Frontal cortex (tissue), 4 donors: ENCODE measurements at places on chromosomes 2 and 18. TPM values are rescaled to one million over a fixed set of nuclear protein-coding genes. Genes with fewer than 3 reads are reported as not detected.

DNA sequence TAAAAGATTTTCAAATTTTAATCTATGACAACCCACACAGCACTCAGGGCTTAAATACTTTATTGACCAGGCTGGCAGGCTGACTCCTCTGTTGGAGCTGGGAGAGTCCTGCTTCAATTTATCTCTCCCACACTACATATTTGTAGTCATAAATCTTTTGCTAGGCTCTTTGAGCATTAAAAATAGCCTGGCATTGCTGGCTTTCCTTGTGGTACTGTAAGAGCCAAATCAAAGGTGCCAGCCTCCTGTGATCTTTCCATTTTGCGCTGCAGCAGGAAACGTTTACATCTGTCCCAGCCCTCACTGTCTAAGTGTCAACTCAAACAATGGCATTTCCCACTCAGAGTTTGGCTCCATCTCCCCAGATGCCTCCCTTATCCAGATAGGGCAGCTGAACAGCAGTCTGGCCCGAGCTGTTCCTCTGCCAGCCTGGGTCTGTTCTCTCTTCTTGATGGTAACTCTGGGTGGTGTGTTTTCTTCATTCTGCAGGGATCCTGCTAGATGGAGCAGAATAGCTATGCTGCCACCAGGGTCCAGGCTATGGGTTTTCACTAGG, 62.1 kb downstream of the LRRTM1 start:
- DNase-seq, result no peak

MAPK4 gene
- 23.6 TPM for total RNA-seq

FAP gene
- total RNA-seq, result 2.4 TPM

FBXO36 gene
- 7.3 TPM for total RNA-seq

DNA sequence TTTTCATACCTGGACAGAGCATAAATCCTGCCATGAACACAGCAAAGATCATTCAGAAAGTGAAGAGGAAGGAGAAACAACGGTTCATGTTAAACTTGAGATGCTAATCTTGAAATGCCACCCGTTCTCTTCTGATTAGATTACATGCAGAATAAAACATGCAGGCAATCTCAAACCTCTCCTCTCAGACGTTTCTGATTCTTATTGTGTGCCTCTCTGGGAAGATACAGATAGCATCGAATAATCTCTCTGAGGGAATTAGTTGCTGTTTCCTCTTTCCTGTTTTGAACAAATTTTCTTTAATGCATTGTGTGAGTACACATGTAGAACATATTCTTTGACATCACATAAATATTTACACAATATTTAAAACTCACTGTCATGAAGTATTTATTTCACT, 313.4 kb downstream of the PRKCE start:
- no peak for DNase-seq

UGT1A10 gene
- total RNA-seq, result not detected

DNA sequence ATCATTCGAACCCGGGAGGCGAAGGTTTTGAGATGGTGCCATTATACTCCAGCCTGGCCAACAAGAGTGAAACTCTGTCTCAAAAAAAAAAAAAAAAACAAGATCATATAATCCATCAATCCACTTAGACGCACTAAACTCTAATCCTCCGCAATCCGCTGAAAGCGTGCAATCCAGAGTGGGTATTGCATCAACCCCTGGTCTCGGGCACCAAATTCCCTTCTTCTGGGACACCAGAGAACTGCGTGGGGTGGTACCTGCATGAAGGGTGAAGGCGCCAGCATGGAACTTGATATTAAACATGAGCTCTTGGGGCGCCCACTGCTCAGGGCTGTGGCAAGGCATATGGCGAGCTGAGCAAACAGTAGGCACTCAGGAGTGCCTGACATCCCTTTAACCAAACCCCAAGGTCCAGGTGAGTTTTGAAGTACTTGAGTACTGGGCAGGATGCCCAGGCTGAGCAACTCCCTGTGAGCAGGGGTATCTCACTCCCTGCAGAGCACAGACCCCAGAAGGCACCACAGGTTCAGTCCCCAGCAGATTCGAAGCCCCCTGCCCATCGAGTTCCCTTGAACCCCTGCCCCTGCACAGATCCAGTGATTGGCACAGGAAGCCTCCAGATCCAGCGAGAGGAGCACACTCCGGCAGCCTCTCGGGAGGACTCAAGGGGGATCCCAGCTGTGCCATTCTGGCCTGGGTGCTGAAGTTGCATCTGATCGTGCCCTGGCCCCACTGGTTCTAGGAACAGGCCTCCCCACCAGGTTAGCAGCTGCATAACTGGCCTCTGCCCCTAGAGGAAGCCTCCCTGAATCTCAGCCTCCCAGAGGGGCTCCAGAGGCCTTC, 8.0 kb downstream of the ALPI start:
- no peak for DNase-seq

- peak; percentile 74 for DNase-seq
Observed at GRCh38 chr2:15939854-15940660, at the start of gene MYCN. Gene MYCN (plus strand): TSS chr2:15940550. CDS start chr2:15942065, 1,515 bp downstream.

RSAD2 gene
- total RNA-seq, result 3.3 TPM

DNA sequence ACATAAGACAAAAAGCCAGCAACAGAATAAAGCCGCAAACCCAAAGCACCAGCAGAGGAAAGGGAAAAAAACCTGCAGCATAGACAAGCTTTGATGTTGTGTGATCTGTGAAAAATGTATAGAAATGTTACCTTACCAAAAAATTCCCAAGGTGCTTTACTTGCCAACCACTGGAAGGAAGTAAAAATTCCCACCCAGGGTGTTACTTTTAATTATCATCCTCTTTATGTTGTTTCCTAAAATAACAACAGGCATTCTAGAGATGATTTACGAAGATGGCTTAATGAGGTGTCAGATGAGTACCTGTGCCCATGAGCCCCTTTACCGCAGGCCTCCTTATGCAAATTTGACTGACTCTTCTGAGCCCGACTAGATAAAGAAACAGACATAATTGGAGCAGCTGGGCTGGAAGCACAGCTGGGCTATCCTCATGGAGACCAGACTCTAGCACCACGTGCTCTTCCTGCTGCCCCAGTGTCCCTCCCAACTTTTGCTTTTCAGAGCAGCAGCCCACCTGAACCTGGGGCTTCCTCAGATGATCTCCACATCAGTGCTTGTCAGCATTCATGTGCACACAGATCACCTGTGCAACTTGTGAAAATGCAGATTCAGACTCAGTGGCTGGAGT, 41.5 kb downstream of the SRSF7 start:
- DNase-seq, result no peak

GRCh38 chr2:20781656-20782265, 41.1 kb downstream of the LDAH start:
- DNase-seq, result no peak

CCDC85A gene
- total RNA-seq, result 31.0 TPM

DNA sequence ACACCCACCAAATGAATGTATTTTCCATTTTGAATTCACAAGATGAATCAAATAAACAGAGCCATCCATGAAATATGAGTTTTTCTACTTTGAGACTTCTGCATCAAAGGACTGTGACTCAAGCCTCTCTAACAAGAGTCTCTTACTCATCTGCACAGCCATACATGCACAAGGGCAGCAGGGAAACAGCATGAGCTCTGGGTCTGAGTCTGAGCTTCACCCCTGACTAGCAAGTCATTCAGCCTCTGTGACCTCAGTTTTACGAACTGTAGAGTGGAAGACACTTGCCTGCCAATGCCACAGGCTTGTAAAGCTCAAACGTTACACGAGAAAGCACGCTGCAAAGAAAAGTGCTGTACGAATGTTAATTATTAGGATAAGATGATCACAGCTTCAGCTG, 42.9 kb downstream of the MREG start:
- no peak for DNase-seq

UGT1A6 gene
- total RNA-seq, result not detected

DNA sequence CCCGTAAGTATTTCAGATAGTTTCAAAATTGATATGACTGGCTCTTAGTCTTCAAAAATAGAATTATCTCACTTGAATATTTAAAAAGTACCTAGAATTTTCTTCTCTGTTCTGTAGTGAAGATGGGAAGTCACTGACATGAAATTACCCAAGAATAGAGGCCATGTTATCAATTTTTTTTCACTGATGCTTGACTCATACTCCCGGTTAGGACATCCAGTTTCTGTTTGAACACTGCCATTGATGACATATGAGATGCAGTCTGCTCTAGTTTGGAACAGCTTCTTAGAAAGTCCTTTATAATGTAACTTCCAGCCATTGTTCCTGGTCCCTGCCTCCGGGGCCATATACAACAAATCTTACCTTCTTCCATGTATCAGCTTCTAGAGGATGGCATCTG, 26.0 kb downstream of the MAP3K20 start:
- DNase-seq, result no peak

CD207 gene
- not detected for total RNA-seq

ATP8B1 gene
- 5.7 TPM for total RNA-seq
